ENCODE measurements at places on chromosomes 16 and 17. TPM values are rescaled to one million over a fixed set of nuclear protein-coding genes. Genes with fewer than 3 reads are reported as not detected.

DNA sequence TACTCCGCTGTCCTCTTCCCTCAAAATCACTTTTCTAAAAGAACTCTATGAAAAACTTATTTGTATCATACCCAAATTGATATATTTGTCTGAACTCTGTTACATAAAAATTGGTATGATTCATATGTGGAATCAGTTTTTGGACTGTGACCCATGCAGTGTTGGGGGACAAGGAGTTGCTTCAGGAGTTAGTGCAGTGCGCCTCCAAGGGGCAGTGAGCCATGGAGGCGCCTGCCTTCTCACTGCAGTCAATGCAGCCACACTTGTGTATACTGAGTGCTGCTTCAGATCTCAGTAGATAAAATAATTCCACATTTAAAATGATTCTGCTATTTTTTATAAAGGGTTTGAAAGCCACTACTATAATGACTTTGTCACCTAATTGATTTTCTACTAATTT is 32.5 kb downstream of the DGKE start:
- no peak for DNase-seq

- DNase-seq = no peak
Measured at GRCh38 chr16:19517424-19518089, 4.3 kb downstream of the GDE1 start.

DNA sequence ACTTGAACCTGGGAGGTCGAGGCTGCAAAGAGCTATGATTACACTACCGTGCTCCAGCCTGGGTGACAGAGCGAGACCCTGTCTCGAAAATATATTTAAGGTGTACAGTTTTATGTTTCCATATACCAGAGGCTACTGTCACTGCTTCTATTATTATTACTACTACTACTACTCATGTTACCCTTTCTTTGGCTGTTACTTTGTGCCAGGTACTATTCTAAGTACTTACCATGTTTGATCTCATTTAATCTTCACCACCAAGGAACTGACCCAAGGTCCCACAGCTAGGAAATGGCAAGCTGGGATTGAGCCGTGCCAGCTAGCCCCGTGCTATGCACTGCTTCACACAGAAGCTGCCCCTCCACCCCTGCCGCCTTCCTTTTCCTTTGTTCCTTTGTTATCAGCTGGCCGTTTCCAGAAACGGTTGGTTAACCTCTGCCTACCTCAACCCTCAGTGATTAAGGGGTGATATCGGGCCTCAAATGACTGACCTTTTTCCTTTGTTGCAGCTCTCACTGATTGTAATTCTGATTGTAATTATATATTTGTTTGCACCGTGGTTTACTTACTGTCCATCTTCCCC is 78.4 kb downstream of the ABCC1 start:
- DNase-seq = no peak

DNA sequence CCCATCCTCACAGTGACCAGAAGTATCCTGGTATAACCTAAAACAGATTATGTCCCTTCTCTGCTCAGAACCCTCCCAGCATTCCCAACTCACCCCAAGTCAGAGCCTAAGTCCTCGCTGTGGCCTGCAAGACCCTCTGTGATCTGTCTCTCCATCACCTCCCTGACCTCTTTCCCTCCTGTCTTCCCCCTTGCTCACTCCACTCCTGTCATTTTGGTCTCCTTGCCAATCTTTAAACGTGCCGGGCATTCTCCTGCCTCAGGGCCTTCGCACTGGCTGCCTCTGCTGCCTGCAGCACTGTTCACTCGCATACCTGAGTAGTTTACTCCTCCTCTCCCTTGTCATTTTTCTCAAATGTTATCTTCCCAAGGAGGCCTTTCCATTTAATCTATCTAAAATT is 97.7 kb downstream of the GSG1L start:
- no peak for DNase-seq

DNA sequence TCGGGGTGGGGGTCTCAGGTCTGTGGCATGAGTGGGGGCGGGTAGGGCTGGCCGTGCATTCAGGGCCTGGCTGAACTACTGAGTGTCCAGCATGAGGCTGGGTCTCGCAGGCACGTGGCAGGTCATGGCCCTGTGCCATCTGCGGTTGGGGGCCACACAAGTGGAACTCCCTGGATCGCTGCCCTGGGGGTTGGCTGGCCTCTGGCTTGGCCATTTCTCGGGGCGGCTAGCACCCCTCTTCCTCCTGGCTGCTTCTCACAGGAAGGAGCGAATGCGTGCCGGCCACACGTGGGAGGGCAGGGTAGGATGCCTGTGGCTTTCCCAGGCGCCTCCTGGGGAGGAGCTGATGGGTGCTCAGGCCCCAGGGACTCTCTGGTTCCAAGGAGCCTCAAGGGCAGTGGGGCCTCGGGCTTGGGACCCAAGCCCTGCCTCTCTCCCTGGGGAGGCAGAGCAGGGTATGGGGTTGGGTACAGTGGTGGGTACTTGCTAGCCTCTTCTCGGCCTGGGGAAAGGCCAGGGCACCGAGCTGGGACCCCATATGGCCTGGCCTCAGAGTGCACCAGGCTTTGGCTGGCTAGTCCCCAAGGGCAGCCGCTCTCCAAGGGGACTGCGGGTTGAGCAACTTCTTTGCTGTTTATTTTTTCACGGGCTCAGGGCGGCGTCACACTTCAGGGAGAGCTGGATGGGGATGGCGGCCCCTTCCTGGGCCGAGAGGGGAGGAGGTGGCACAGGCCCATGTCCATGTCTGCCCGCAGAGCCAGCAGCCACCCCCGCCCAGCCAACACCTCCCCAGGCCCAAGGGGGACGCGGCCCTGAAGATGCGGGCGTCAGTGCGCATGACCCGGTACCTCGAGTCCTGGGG is 37.5 kb downstream of the ADCY7 start:
- DNase-seq = no peak

GRCh38 chr17:789160-789840 is 7.1 kb downstream of the MRM3 start:
- DNase-seq = no peak

- no peak for DNase-seq
Measured at GRCh38 chr16:12257926-12258561, 281.5 kb downstream of the SNX29 start.

GRCh38 chr16:51035711-51036110 is 115.4 kb downstream of the SALL1 start:
- DNase-seq = no peak

- no peak for DNase-seq
Measured at GRCh38 chr16:938136-938535, 32.6 kb downstream of the LMF1 start.

DNA sequence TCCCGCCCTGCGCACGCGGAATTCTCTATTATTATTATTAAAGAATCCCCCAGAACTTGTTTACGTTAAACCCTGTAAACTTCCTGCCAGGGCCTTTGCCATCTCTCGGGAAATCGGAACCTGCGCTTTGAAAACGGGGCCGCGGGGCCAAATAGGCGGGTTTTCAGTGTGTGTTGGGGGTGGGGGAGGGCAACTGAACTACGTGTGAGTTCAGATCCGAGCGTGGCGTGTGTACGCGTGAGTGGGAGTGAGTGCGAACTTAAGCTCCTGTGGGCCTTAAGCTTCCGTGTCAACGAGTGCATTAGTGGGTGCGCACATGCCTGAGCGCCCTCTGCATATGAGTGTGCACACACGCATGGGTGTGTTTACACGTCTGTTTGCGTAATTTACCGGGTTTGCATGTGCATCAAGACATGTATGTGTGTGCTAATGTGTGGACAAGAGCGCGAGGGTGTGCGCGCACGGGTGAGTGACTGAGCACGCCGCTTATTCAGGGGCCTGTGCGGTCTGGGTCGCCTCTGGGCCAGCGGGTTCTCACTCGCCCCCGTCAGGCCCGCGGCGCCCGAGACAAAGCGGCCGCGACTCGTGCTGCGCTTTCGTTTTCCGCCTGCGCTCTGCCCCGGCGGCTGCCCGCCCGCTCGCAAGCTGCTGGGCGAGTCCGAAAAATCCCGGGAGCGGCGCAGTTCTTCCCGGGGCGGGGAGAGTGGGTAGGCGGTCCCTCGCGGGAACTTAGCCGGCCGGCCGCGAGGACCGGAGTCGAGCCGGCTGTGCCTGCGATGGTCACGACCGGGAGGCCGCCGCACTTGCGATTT is 1.2 kb upstream of the FOXF1 start:
- DNase-seq = no peak

- DNase-seq = no peak
Measured at GRCh38 chr16:25189305-25189704, 27.4 kb upstream of the AQP8 start.

GRCh38 chr16:53968454-53968853 is 264.5 kb downstream of the FTO start:
- no peak for DNase-seq

- DNase-seq = no peak
Measured at GRCh38 chr16:81902025-81902424, 109.2 kb downstream of the SDR42E1 start.

Gene ADGRG1
- 25.8 TPM for total RNA-seq

Gene LGALS9B
- not detected for total RNA-seq

Gene KRTAP9-8
- not detected for total RNA-seq

Gene AMZ2
- total RNA-seq = 118 TPM

Data from CD8-positive, alpha-beta memory T cell (primary cell).